Large intestine (tissue), 12 donors: ENCODE measurements at places on chromosomes 5 and 9. TPM values are rescaled to one million over a fixed set of nuclear protein-coding genes. Genes with fewer than 3 reads are reported as not detected.

The NTRK2 gene
- 1.2 TPM for polyA plus RNA-seq

The HMCN2 gene
- polyA plus RNA-seq = 20.0 TPM

The MED10 gene
- polyA plus RNA-seq = 42.4 TPM

The MZB1 gene
- 1.3 TPM for polyA plus RNA-seq

The PAX5 gene
- 0.06 TPM for polyA plus RNA-seq

The CLK4 gene
- polyA plus RNA-seq = 45.5 TPM

The LIFR gene
- 23.8 TPM for polyA plus RNA-seq

The MCC gene
- 5.2 TPM for polyA plus RNA-seq

The PCDHA12 gene
- 0.48 TPM for polyA plus RNA-seq

The PTGES gene
- polyA plus RNA-seq = 4.9 TPM

The CCNJL gene
- polyA plus RNA-seq = 12.7 TPM

The SPINK6 gene
- polyA plus RNA-seq = not detected

The ANKRD18B gene
- 0.22 TPM for polyA plus RNA-seq

The CCDC192 gene
- 0.39 TPM for polyA plus RNA-seq

The MTAP gene
- polyA plus RNA-seq = 25.1 TPM

The PDE6A gene
- polyA plus RNA-seq = 1.0 TPM

The PCDHGB7 gene
- 3.6 TPM for polyA plus RNA-seq

The PRLR gene
- 56.0 TPM for polyA plus RNA-seq

The DDX4 gene
- 0.10 TPM for polyA plus RNA-seq

The TMEM232 gene
- 2.2 TPM for polyA plus RNA-seq
